ENCODE measurements at places on chromosomes 11 and 22. TPM values are rescaled to one million over a fixed set of nuclear protein-coding genes. Genes with fewer than 3 reads are reported as not detected.

The VWA5A gene
- 0.29 TPM for total RNA-seq

The RAB36 gene
- total RNA-seq = 8.3 TPM

The STARD10 gene
- total RNA-seq = 18.3 TPM

The CARD18 gene
- total RNA-seq = not detected

The OR8D1 gene
- not detected for total RNA-seq

The HORMAD2 gene
- not detected for total RNA-seq

The OR52I2 gene
- not detected for total RNA-seq

The BCO2 gene
- total RNA-seq = 0.93 TPM

The FOLR1 gene
- total RNA-seq = not detected

The NLRP6 gene
- not detected for total RNA-seq

The PGR gene
- total RNA-seq = not detected

The TRIM21 gene
- total RNA-seq = 16.7 TPM

The CCDC116 gene
- total RNA-seq = not detected

The LARGE2 gene
- 3.4 TPM for total RNA-seq

The TRIM64 gene
- not detected for total RNA-seq

The NUP98 gene
- total RNA-seq = 75.4 TPM

The DNAJB13 gene
- total RNA-seq = 0.54 TPM

The MUC2 gene
- 0.17 TPM for total RNA-seq

The ADM2 gene
- 0.51 TPM for total RNA-seq

The TRAF6 gene
- total RNA-seq = 7.8 TPM

The GRAP2 gene
- total RNA-seq = not detected

The MRTFA gene
- 41.6 TPM for total RNA-seq

The SEPTIN3 gene
- total RNA-seq = 1.2 TPM

The OR6T1 gene
- total RNA-seq = not detected

The LRRC74B gene
- 0.06 TPM for total RNA-seq

The ENTHD1 gene
- total RNA-seq = not detected

The SMTNL1 gene
- total RNA-seq = not detected

The KREMEN1 gene
- total RNA-seq = 2.5 TPM

The TBX10 gene
- total RNA-seq = not detected

The FOLH1 gene
- not detected for total RNA-seq

The PAK1 gene
- 23.7 TPM for total RNA-seq

The LRRC75B gene
- total RNA-seq = 8.8 TPM

The PRG3 gene
- not detected for total RNA-seq

The MFNG gene
- total RNA-seq = 2.7 TPM

The SAA4 gene
- not detected for total RNA-seq

The MISFA gene
- 1.9 TPM for total RNA-seq

The CCDC87 gene
- 0.64 TPM for total RNA-seq

The VWCE gene
- 0.77 TPM for total RNA-seq

The MYO18B gene
- total RNA-seq = 0.02 TPM

The TUBGCP6 gene
- total RNA-seq = 11.4 TPM
